ENCODE measurements at places on chromosomes 3 and 15.
A peak's percentile ranks its signal among the peaks of the same experiment; 100 is the strongest.

- DNase-seq, result no peak
Observed at GRCh38 chr15:42264795-42265194, 8.2 kb upstream of the GANC start.

DNA sequence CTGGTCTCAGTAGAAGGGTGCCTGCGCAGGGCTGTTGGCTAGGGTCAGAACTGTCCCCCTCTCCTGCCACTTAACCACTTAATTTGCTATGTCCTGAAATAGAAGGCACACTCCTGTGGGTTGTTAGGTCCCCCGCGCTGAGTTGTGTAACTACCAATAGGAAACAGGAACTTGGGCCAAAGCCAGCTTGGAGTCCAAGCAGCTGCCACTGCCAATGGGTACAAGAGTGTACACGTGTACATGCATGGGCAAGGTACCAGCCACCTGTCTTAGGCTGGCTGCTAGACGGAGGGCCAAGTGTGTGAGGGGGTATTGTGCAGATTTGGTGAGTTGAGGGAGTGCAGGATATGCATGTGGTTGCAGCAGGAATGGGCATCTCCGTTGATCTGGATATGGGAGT, 29.7 kb upstream of the POLG start:
- no peak for DNase-seq

DNA sequence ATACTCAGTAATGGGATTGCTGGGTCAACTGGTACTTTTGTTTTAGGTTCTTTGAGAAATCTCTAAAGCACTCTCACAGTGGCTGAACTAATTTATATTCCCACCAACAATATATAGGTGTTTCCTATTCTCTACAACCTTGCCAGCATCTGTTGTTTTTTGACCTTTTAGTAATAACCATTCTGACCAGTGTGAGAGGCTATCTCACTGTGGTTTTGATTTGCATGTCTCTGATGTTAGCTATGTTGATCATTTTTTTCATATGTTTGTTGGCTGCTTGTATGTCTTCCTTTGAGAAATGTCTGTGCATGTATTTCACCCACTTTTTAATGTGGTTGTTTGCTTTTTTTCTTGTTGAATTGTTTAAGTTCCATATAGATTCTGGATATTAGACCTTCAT, 98.2 kb upstream of the DCBLD2 start:
- DNase-seq, result no peak

DNA sequence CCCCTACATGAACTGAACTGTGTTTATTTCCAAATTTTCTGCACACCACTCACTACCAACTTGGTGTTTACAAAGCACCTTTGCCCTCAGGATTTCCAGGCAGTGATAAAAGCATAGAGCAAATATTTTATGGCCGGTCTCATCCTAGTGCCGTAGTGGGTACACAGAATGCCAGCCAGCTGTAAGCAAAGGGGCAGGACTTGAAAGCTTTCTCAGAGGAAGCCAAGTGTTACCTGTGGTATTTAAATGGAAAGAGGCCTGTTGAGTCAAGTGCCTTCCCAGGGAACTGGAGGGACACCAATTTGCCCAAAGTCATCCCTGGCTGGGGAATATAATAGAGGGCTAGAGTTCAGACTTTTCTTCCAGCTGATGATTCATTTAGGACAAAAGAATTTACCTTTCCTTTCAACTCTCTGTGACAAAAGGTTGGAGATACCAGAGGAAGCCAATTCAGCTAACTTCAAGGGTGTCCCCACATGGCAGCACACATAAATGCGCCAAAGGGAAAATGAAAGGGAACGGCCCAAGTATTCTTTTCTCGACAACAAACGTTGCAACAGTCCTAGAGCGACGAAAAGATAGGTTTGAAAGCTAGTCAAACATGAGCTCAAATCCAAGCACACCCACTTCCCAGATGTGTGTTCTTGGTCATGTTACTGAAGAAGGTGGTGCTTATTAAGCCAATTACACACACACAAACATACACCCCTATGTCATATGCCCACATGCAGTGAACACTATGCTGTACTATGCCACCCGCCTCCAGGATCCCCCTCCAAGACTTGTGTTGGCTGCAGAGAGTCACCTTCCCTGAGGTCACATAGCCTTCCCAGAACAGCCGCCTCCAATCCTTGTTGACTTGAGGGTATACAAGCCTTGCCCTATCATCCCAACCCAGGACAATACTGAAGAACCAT, 27.7 kb downstream of the MAGI1 start:
- no peak for DNase-seq

- DNase-seq, result no peak
Observed at GRCh38 chr3:25292036-25292435, 136.0 kb upstream of the RARB start.

DNA sequence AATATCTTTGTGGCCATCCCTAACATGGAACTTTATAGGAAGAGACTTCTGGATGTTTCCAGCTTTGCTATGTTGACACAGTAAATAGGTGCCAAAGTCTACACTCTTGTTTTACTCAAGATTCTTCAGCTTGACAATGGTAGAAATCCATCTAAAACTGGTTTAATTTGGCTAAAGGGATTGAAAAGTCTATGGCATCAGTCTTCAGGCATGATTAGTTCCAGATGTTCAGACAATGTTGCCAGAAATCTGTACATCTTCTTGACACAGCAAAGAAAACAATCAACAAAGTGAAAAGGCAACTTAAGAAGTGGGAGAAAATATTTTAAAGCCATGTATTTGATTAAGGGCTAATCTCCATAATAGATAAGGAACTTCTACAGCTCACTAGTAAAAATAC, 130.5 kb downstream of the LRRC3B start:
- DNase-seq, result no peak

DNA sequence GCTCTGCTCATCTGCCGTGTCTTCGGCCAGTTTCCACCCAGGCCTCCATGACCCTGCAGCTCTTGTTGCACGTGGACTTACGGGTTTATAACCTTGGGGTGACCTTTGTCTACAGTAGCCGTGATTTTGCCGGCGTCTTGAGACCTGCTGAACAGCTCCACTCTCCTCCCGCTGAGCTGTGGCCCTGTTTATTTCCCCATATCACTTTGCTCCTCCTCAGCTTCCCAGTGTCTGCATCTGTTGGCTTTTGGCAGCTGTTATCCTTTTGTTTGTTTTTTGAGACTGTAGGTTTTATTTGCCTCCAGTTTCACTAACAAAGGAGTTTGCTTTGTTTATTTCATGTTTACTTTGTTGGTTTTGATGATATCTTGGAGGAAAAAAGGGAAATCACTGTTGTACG, 29.3 kb upstream of the SLC28A1 start:
- no peak for DNase-seq

DNA sequence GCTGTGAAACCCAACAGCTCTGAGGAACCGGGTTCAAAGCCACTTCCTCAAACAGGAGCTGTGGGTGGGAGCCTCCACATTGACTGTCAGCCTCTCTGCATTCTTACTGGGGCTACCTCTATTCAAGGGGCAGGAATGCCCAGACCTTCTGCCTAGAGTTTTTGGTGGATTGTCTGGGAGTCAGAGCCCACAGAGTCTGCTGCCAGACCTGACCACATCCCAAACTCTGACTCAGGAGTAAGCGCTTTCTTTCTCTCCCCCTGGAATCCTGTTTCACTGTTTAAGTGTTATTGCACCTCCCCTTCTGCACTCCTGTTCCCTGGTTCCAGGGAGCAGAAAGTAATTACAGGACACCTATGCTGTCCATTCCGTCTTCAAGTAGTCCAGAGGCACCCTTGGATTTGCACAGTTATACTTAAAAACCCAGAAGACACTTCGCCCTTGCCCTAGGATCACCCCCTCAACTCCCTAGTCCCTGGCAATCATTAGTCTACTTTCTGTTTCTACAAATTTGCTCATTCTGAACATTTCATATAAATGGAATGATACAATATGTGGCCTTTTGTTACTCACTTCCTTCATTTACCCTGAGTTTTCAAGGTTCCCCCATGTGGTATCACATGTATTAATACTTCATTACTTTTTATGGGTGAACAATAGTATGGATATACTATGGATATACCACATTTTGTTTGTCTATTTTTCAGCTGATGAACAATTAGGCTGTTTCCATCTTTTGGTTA, 37.9 kb upstream of the TJP1 start:
- no peak for DNase-seq

DNA sequence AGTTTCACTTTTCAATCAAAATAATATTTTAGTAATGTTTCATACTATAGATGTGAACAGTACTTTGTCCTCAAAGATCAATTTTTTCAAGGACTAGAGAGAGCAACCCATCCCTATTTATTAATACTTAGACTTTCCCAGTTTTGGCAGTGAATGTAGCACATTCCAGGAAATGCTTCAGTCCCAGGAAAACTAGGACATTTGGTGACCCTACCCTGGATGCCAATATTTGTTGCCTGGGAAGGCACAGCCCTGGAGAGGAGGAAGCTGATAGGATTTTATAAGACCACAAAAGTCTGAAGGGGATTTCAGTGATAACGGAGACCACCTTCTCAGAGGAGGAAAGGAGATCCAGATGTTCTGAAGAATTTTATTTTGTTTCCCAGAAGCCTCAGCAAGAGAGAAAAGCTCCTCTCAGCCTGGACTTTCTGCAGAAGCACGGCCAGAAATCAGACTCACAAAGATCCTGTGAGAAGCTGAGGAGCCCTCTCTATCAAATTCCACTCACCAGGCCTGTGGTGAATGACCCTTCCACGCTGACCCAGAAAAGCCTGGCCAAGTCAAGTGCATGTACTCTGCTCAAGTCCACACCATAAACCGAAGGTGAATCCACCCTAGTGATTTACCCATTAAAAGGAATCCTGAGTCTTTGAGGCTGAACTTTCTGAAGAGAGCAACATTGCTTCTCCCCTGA, 87.7 kb upstream of the ABHD17C start:
- no peak for DNase-seq

GRCh38 chr3:183435661-183436060, 7.2 kb upstream of the MCF2L2 start:
- DNase-seq, result no peak

- DNase-seq, result peak; percentile 60
Observed at GRCh38 chr3:24185738-24186384, 240.8 kb downstream of the NR1D2 start.

DNA sequence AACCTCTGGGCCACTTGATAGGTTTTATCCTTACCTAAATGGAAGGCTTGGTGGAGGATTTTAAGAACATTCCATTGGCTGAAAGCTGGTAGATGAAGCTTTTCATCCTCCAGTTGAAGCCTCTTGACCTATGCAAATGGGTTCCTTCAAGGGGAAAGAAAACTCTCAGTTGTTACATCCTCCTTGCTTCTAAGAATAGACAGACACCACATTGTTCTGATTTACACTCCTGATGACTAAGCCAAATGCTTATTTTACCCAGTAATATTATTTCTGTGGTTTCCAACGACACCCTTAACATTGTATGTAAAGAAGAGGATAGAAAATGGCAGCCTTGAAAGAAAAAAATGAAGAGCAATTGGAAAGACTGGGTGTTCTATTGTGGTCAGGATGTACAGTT, 480.5 kb downstream of the OTOL1 start:
- DNase-seq, result no peak

- no peak for DNase-seq
Observed at GRCh38 chr15:96339619-96340347, 9.3 kb downstream of the NR2F2 start.

- no peak for DNase-seq
Observed at GRCh38 chr3:1091286-1091685, 1.5 kb upstream of the CNTN6 start.

DNA sequence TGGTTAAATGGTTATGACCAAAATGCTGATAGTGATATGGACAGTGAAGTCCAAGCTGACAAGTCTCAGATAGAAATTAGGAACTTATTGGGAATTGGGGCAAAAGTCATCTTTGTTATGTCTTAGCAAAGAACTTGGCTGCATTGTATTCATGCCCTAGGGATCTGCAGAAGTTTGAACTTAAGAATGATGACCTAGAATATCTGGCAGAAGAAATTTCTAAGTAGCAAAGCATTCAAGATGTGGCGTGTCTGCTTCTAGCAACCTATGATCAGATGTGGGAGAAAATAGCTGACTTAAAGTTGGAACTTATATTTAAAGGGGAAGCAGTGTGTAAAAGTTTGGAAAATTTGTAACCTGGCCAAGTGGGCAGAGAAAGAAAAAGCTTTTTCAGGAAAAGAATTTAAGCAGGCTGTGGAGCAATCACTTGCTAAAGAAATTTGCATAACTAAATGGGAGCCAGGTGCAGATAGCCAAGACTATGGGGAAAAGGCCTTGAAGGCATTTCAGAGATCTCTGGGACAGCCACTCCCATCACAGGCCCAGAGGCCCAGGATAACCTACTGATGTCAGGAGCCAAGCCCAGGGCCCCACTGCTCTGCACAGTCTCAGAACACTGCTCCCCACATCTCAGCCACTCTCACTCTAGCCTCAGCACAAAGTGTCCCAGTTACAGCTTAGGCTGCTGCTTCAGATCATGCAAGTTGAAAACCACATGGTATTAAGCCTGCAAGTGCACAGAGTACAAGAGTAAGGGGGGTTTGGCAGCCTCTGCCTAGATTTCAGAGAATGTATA, 147.8 kb upstream of the TGFBR2 start:
- no peak for DNase-seq

DNA sequence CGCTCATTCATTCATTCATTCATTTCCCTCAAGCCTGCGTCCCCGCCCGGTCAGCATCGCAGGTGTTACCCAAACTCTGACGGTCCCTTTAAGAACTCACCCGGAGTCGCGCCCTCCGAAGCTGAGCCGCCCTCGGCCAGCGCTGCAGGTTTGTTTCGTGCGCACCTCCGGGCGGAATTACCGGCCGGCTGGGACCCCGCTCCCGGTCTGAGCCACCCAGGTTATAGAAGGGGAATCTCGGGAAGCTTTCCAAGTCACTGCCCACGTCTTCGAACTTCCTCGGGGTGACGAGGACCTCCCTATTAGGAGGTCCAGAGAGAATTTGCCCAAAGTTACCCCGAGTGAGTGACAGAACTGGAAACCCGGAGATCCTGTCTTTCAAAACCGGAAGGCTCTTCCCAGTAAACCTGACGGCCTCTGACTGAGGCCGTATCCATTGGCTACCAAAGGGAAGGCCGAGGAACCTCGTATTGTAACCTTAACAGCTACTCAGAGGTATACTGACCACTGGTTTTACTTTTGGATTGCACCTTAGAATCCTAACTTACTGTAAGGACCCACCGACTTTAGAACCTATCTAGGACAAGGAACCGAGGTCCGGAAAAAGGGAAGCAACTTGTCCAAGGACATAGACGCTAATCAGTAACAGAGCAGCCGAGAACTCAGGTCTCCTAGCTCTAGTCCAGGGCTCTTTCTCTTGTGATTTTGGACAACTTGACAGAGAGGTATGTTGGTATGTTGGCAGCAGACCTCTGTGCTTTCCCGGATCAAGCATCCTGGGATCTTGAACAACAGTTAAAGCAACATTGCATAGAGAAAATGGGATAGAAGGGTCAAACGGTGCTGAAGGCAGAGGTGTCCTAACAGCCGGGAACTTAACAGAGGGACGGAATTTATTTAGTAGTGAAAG, 788 bp upstream of the DLG1 start:
- peak; percentile 51 for DNase-seq

DNA sequence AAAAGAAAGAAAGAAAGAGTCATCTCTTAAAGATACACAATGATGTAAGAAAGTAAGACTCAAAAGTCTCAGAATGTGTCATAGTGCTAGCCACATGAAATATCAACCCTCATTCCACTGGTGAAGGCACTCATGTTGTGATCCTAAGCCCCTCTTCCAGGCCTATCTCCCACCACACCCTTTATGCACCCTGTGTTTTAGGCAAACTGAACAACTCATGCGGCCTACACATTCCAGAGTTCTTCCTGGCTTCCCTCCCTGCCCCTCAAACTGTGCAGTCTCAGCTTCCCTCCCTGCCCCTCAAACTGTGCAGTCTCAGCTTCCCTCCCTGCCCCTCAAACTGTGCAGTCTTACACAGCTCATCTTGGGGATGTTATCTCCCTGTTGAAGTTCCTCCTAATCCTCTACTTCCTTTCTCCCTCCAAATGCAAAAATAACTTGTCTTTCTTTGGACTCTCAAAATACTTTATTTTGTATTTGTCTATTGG, 69.0 kb upstream of the FNDC3B start:
- no peak for DNase-seq

Data from liver (tissue), 10 donors.